CD8-positive, alpha-beta T cell (primary cell): ENCODE measurements at places on chromosomes 4 and X.

DNA sequence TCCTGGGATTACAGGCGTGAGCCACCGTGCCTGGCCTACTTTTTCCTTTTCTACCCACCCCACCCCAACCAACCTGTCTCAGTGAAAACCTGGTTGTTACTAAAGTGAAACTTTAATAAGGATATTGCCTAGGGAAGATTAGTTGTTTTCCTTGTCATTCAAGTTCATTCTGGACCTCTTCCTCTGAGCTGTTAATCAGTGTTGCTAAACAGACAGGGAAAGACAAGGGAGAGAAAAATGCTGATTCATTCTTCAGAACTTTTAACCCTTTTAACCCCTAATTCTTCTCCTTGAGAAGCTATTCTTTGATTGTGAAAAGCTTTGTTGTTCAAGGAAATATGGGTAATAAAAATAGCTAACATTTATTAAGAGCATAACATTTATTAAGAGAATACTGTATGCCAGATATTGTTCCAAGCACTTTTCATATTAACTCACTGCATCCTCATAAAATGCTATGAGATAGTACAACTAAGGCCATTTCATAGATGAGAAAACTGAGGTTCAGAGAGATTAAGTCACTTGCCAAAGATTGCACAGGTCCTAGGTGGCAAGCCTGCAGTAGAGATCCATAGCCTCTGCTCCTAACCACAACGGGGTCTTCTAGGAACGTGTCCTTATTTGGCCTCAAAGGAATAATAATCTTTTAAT is 34.8 kb downstream of the OSTC start:
- no peak for DNase-seq

DNA sequence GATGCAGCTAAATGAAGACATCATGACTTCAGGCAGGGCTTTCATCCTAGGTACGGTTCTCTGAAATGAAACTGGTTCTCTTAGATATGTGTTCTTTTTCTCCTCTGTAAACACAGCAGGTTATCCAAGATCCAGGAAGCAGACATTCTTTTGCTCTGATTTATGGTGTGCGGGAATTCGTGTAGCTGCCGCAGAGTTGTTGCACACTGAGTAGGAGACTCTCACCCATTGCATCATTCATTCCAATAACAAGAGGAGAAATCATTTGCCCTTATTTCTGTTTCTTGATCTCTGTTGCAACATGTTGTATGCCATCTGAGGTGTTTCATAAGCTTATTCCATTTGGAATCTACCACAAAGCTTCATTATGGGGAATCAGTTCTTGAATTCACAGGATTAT is 133.6 kb upstream of the VCX2 start:
- no peak for DNase-seq

GRCh38 chr4:128770807-128771206 is 38.7 kb upstream of the JADE1 start:
- no peak for DNase-seq

- DNase-seq: peak; percentile 91
Observed at GRCh38 chrX:15789979-15790768, at the start of gene ZRSR2. Gene ZRSR2, plus strand, starts transcription at chrX:15790484. Its CDS starts 12 bp downstream, at chrX:15790496.

GRCh38 chrX:20225488-20225833 is 41.2 kb downstream of the RPS6KA3 start:
- DNase-seq: no peak

GRCh38 chr4:55524844-55525571 is 21.7 kb downstream of the CLOCK start:
- no peak for DNase-seq
